ENCODE measurements at places on chromosomes 5 and 9.

DNA sequence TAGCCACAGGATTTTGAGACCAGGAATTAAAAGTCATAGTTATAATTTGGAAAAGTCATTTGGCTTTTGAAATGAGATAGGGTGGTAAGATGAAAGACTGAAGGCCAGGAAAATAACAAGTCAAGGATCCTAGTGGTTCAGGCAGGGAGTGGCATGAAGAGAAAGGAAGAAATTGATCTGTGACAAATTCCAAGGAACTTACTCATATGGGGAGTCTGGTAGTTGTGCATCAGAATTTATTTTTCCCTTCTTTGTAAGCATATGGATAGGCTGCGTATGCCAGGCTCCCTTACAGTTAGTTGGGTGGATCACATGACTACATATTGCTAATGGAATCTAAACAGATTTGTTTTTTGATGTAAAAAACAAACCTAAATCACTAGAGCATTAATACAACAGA, 21.0 kb downstream of the ISL1 start:
- no peak for DNase-seq

DNA sequence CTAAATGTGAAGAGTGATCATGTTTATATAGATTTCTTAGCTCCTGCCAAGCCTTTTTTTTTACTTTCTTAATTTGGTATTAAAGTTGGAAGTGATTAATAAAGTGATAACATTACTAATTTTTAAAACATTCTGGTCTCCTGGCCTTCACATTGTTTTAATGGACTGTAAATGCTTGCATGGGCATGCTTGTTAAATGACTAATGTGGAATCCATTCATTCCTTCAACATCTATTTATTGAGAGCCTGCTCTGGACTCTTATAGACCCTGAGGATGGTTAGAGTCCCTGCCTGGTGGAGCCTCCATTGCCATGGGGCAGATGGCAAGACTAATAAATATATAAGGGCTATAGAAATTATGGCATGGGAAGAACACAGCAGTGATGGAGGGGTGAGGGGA, 103.5 kb downstream of the NTRK2 start:
- no peak for DNase-seq

DNA sequence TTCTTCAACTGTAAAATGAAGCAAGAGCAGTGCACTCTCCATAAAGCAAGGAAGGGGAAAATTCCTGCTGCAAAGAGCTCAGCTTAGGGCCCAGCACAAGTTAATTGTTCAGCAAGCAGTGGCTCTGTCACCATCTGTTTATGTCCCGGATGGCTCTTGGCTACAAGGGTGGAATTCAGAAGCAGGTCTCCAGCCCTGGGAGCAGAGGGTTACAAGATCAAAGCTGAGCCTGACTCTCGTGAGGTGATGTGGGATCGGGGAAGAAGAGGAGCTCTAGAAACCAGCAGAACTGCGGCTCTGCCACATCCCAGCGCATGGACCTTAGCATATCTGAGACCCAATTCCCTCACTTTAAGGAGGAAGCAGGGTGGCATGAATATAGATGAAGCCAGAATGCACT, 25.2 kb upstream of the OLFM1 start:
- no peak for DNase-seq

GRCh38 chr9:16628413-16628812, 242.1 kb downstream of the BNC2 start:
- DNase-seq, result no peak

- DNase-seq, result no peak
Measured at GRCh38 chr9:16044579-16044881, 491.7 kb downstream of the CCDC171 start.

DNA sequence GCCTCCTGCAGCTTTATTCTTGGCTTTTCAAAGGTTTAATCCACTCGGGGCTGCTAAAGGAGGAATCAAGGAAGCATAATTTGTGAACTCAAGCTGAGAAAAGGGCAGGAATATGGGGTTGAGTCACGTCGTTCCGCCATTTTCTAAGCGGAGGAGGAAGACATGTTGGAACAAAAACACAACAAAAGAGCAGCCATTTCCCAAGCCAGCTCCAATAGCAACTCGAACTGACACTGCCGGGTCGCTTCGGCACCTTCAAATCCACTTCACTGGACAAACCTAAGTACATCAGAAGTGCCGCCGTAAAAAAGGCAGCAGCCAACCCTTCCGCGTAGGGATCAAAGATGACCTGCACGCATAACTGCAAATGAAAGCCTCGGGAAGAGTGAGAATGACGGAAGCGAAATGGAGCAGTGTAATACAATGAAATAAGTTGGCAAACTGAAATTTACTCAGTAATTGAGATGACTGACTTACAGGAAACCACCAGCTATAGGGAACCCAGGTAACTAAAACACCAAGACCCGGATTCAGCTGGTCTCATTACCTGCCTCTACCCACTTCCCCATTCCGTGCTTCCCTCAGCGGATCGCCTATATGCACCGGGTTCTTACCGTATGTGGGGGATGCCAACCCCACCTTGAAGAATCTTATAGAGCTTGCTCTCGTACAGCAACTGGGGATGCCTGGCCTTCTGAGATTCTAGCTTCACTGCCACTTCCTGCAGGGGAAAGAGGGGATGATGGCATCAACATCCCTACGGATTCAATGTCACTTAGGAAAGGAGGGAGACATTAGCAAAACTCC, 1.6 kb downstream of the CSNK1A1 start:
- DNase-seq, result no peak

- DNase-seq, result no peak
Measured at GRCh38 chr5:107661038-107661649, 9.6 kb downstream of the EFNA5 start.

DNA sequence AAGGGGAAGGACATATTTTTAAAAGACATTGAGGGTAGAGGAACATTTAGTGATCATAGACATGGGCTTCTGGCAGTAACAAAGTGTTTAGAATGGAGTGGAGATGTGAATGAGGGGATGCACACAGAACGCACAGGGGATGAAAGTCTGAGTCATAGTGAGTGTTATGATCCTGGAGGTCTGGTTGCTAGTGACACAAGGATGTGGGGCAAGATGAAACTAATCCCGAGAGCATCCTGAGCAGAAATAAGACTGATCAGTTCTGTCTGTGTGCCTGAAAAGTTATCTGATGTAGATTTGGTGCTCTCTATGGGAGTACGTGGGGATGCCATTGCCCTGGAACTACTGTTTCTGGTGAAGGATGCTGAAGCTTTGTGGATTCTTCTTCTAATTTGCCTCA, 141.1 kb downstream of the CHSY3 start:
- DNase-seq, result no peak

- no peak for DNase-seq
Measured at GRCh38 chr9:14296495-14297113, 17.3 kb downstream of the NFIB start.

GRCh38 chr5:5422819-5423515, 490 bp downstream of the ICE1 start:
- peak; percentile 2 for DNase-seq

- DNase-seq, result no peak
Measured at GRCh38 chr5:145316282-145316681, 518.9 kb downstream of the PRELID2 start.

DNA sequence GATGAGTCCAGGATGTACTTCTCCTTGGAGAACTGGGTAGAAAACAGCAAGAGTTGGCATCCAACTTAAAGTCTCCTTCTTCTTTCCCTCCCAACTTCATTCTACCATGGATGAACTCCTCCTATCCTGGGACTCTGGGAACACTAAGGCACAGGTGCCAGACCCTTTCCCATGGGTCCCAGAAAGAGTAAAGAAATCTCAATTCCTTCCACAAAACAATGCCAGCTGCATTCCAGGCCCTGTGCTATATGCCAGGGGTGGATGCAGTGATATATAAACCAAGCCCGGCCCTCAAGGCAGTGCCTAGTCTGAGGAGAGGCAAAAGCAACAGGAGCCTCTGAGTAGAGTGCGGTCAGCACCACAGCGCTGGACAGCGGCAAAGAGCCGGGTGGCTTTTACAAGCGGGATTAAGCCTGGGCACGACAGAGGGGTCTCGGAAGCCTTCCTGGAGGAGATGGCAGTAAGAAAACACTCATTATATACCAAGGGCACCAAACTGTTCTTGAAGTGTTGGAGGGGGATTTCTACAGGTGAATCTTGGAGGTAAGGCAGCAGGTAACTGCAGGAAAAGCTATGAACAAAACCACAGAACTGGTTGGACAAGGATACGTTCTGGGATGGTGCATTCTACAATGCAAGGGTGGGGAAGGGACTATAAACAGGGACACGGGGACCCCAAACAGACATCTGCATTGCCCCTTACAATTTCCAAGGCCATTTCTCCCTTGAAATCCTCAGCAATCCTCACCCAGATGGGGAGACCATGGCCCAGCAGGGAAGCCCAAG, 16.4 kb upstream of the TOR2A start:
- no peak for DNase-seq

DNA sequence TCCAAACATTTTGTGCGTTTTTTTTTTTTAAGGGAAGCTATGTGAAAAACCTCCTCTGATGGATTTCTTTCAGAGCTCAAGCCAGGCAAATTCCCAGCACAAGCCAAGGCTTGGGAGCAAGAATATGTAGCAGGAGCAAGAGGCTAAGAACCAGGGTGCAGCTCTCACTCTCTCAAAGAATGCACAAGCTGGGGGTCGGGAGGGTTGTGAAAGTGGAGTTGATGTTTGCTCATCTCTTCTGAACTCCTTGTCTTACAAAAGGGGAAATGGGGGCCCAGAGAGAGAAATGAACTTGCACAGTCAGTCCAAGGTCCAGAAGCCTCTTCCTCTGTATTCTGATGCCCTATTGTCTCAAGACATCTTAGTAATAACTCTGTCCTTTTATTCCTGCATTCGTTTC, 7.7 kb upstream of the TRAF1 start:
- DNase-seq, result no peak

- no peak for DNase-seq
Measured at GRCh38 chr9:38682713-38683112, 37.2 kb downstream of the FAM240B start.

GRCh38 chr5:35197351-35197750, 32.9 kb downstream of the PRLR start:
- no peak for DNase-seq

- DNase-seq, result no peak
Measured at GRCh38 chr5:104569621-104570020, 1007.0 kb upstream of the NUDT12 start.

GRCh38 chr5:78511121-78511906, 137.3 kb downstream of the LHFPL2 start:
- DNase-seq, result no peak

DNA sequence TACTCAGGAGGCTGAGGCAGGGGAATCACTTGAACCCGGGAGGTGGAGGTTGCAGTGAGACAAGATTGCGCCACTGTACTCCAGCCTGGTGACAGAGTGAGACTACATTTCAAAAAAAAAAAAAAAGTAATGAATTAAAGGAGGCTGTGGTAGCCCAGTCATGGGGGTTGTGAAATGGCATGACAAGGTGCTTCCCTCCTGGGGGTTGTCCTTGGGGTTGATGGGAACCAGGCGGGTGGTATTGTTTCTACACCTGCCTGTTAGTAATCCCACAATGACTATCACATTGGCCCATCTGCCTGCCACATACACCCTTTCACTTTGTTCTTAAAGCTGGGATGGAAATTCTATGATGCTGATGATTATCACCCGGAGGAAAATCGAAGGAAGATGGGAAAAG, 5.6 kb downstream of the IDNK start:
- DNase-seq, result no peak

DNA sequence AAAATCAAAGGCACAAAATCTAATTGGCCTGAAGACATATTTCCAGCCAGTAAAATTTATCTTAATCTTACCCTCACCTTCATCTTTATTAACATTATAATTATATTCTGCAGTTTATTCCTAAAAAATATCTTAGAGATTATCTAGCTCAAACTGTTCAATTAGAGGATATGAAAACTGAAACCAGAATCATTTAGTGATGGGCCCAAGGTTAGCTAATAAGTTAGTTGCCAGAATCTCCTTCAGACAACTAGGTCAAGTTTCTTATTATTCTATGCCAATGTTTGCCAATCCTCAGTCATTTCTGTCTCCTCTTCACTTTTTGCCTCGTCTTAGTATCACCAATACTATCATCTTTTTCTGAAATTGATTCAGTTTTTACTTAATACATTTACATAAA, 56.0 kb upstream of the RASA1 start:
- no peak for DNase-seq

DNA sequence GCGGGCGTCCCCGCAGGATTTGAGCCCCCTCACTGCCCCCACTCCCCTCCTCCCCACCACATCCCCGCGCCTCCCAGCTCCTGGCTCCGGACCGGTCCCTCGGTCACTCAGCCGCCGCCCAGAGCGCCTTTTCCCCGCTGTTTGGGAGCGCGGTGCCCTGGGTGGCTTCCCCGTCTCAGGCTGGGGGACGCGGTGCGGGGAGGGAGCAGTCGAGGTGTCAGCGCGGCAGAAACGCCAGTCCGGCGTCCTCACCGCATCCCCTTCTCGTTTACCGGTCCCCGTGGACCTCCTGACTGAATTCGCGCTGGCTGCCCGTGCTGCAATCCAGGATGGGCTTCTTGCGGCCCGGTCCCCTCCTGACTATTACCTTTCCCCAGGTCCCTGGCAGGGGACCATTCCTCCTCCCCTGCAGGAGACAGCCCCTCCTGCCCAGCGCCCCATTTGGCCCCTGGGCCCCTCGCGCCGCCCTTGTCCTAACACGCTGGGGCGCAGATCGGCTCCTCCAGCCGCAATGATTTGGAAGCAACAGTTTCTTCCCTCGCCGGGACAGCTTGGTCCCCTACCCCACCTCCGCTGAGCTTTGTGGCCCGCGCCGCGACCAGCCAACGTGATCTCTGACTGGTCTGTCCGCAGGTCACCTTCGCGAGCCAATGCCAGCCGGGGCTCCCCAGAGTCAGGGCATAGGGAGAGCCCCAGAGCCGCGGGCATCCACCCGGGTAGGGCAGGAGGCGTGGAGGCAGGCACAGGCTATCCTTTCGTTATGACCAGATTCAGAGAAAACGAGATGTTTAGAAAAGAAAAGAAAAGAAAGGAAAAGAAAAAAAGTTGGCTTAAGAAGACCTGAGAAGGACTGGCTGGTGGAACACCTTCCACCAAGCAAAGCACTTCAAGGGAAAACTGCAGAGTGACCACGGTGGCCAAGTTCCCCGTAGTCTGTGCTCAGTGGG, 1.2 kb downstream of the ANKRD33B start:
- DNase-seq, result no peak

DNA sequence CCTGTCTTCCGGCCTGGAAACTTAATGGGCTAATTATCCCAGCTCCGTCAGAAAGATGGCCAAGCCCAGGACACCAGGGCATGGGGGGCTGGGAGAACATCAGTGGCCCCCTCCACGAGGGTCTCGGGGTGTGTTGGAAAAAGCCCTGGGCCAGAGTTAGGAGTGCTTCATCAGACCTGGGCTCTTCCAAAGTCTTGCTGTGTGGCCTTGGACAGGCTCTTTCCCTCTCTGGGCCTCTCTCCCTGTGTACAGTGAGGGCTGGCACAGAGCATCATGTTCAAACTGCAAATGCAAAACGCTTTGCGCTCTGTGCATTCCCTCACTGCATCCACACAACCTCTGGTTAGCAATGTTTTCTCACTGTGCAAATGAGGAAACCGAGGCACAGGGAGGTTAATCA, 48.3 kb downstream of the ASS1 start:
- DNase-seq, result no peak

Measured in activated CD8-positive, alpha-beta memory T cell treated with anti-CD3 and anti-CD28 coated beads for 1 hour (primary cell).